ENCODE measurements at places on chromosomes 1 and 21.
A peak's percentile ranks its signal among the peaks of the same experiment; 100 is the strongest.

- no peak for DNase-seq
These were observed 84.7 kb upstream of the TMPRSS15 start for GRCh38 chr21:18488252-18488651.

GRCh38 chr1:202264300-202264699 is 70.7 kb downstream of the LGR6 start:
- DNase-seq: no peak

DNA sequence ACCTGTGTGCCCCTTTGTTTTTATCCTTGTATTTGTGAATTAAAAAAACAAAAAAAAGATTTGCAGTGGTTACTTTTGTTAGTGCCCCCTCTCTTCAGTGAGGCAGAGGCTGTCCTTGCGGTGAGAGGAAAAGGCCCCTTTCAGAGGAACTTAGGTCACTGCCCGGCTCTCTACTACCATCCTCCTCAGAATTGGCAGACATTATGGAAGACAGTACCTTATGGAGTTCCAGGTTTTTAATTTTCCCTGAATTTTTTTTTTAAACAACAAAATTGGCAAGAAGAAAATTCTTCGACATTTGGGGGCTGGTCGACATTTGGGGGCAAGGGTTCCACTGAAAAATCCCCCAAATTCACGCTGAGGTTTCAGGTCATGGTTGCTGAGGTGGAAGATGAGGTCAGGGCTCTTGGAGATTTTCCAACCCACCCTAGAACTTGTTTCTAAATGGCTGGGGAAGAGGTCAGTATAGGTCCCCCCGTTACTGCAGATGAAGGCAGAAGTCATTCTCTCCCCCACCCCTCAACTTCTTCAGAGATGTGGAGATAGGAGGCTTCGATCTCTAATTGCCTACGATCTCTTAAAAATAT is 5.3 kb downstream of the RXFP4 start:
- DNase-seq: no peak

GRCh38 chr1:203057911-203058675 is 27.7 kb downstream of the MYOG start:
- DNase-seq: peak; percentile 74

- DNase-seq: no peak
These were observed 48.1 kb downstream of the MAP3K21 start for GRCh38 chr1:233375653-233376052.

DNA sequence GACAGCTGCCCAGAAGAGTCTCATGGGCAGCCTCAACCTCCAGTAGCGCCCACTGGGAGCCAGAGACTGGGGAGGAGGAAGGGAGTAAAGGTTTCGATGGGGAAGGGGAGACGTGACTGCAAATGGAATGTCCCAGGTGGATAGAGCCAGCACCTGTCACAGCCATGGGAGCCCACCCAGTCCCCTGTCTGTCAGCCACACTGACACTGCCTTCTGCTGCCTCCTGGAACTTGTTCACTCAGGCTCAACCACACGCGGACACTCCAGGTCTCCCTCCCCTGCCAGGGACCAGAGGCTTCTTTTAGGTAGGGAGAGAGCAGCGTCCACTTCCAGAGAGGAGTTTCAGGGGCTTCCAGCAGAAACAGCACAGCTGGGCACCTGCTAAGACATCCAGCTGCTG is 346.3 kb downstream of the NPHP4 start:
- no peak for DNase-seq

GRCh38 chr1:175009532-175009931 is 9.8 kb downstream of the CACYBP start:
- DNase-seq: no peak

DNA sequence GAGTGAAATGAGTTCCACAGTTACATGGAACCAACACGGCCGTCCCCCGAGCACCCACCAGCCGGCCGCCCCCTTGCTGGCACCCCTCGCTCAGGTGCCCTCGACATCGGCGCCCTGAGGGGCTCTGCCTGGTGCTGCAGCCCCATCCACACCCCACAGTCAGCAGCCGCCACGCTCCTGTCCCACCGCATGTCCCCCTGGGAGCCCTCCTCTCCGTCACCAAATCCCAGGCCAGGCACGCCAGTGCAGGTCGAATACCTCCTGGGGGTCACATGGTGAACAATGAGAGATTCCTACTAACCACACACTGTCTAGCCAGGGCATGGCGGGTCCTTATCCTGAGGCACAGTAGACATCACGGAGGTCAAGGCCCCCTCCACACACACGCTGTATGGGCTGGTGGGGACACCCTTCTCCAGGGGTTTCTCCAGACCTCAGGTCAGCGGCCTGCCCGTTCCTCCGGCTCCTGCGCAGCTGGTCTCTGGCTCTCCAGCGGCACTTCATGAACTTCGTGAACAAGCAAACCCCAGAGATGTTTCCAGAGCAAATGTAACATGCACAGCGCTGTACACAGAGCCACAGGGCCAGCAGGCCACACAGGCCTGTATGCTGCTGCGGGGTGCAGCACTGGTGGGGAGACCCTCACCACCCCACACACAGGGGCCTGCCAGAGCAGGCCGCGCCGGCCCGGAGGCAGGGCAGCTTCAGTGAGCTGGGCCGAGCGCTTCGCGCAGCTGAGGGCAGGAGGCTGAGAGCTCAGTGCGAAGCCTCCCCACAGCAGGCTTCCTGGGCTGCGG is 21.8 kb downstream of the POFUT2 start:
- DNase-seq: no peak

DNA sequence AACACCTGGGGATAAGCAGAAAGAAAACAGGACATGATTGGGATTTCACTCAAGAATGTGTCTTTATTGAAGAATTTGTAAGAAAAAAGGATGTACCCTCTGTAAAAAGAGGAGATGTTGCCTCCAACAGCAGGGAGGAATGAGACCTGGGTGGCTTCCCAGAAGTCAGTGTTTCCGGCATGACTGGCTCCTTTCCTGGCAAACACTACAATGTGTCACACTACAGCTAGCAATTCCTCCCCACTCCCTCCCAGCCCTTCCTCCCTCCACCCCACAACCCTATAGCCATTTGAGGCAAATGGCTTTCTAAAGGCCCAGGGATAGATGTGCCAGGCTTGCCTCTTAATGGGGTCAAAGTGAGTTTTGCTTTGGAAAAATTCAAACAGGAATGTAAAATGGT is 11.5 kb upstream of the COL8A2 start:
- peak; percentile 83 for DNase-seq

DNA sequence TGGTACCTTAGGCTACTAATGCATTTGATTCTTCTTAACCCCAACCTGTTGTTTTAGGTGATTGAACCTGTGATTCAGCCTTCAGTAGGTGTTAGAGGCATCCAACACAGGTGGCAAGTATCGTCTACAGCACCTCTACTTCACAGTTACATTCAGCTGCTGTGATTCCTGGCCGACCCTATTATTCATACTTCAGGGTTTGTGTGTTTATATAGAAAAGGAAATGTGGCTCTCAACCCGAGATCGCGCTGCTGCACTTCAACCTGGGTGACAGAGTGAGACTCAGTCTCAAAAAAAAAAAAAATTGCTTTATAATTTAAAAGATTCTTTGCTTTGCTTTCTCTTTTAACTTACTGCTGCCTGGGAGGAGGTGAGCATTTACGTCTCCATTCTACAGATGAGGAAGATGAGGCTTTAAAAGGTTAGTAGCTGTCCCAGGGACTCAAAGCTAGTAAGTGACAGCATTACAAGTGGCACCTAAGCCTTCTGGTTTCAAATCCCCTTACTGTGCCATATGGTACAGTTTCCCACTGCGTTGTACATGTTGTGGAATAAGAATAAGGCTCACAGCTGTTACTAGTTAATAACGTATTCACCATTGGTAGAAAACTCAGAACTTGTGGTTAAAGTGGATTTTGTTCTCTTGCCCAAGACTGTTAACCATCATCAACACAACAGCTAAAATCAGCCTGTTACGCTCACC is 9.9 kb upstream of the GPR25 start:
- DNase-seq: no peak

DNA sequence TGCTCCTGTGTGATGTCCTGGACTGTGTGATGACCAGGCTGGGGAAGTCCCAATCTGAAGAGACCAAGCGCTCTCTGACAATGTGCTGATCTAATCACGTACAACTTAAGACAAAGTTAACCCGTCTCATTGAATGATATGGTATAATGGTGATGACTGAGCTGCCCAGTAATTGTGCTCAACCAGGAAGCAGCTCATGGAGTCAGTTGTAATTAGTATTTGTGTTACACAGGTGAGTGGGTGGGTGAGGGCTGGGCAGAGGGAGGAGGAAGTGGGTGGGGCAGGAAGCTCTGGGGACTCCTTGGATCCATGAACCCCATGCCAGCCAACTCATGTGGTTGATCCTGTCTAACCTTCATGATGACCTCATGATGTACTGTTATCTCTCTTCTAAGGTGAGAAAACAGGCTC is 8.7 kb upstream of the ECE1 start:
- DNase-seq: no peak

DNA sequence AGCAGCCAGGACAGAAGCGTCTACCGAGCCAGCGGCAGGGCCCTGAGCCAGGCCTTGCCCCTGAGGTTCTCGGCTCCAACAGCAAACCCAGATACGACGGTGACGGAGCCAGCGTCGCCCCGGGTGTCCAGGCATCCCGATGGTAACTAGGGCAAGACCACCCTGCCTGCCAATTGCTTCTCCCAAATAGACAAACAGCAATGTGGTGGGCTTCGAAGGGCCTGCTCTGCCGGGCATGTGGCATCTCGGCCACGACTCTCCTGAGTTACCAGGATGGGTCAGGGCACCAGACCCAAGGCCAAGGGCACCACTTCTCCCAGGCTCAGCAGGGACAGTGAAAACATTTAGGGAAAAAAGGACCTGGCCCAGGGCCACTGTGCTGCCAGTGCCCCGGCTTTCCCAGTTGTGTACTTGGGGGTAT is 3.2 kb upstream of the ACTRT2 start:
- DNase-seq: no peak

DNA sequence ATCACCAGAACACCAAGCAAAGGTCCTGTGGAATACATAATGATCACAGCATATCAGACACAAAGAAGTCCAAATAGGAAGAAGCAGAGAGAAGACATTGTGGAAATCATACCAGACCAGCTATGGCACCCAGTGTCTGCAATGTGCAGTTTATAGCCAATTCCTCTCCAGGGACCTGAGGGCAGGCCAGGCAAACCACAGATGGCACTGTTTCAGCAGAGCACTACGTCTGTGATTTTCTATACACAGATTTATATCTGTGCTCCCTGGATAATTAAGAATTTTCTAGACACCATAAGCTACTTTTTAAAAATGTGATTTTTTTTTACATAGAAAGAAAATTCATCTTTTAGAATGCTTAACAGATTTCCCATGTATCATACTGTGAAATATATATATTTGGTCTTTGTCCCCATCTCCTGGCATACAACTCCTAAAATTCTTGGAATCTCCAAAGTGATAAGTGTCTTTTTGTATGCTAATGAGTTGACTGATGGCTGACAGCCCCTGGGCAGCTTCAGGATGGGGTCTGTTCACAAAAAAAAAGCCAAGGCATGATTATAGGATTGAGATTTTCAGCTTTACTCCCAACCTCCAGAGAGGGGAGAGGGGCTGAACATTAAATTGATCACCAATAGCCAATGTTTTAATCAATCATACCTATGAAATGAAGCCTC is 498.1 kb downstream of the SIPA1L2 start:
- no peak for DNase-seq

DNA sequence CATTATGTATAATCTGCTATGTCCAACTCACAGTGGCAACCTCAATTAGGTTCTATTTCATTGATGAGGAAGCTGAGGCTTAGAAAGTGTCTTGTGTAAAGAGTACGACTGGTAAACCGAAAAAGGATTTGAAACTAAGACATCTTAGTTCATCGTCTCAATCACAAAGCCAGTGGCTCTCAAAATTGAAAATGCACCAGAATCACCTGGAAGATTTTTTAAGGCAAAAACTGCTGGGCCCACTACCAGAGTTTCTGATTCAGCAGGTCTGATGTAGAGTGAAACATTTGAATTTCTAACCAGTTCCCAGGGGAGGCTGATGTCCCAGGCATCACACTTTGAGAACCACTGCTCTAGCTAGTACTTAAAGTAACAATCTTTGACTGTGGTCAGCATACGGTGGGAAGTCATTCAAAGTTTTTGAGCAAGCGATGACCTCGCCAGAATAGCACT is 5.2 kb upstream of the LRRC53 start:
- no peak for DNase-seq

DNA sequence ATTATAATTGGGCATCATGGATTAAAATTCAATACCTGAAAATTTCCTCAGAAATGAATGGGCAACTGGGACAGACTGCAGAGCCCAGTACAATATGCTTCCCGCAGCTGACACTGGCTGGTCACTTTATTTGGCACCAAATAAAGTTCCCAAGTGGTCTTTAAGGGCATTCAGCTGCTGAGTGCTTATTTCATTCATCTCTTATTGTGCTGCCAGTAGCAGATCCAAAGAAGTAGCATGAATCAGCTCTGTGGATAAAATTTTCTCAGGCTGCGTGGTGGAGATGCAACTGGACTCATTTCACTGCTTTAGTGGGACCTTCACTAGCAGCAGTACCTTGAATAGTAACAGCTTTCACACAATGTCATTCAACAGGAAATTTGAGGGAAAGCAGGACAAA is 226.3 kb upstream of the ADGRL2 start:
- no peak for DNase-seq

DNA sequence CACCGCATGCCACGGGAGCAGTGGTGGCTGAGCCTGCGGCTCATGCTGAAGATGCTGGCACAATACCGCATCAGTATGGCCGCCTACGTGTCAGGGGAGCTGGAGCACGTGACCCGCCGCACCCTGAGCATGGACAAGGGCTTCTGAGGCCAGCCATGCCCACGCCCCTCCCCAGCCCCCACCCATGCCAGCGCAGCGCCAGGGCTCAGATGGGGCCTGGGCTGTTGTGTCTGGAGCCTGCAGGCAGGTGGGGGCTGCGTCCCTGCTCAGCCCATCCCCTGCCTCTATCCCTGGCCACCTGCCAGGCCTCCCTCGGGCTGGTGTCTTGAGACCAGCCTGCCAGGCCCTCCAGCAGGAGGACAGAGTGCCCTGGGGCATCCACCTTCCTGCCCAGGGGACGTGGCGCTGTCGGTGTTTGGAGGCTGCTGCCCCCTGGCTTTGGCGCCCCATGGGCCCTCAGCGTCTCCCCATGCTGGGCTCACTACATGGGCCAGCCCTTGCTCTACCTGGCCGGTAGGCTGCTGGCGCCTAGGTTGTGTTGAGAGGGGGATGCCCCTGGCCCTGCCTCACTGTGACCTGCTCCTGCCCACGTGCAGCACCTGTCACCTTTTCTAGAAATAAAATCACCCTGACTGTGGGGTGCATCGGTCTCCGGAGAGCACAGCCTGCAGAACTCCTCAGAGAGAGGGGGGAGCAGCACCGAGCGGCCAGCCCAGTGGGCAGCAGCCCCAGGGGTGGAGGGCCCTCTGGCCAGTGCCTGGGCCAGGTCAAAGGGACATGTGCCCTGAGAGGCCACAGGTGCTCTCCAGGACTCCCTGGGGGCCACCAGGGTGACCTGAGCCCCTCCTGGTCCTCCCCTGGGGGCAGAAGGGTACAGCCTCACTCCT is 12.2 kb downstream of the CFAP410 start:
- no peak for DNase-seq

GRCh38 chr1:217605390-217605789 is 25.5 kb downstream of the GPATCH2 start:
- no peak for DNase-seq

GRCh38 chr1:17755120-17755519 is at the start of gene ACTL8:
Gene ACTL8, plus strand, starts transcription at chr1:17755333. Its CDS starts 67,676 bp downstream, at chr1:17823009.
- DNase-seq: no peak

GRCh38 chr1:38222891-38223290 is 176.3 kb upstream of the POU3F1 start:
- DNase-seq: no peak

- DNase-seq: no peak
These were observed 19.7 kb downstream of the FAM76A start for GRCh38 chr1:27745466-27745865.

- DNase-seq: no peak
These were observed 45.7 kb downstream of the ALG14 start for GRCh38 chr1:95027046-95027445.
